G401 (cell line): ENCODE measurements at places on chromosomes 6 and 20. TPM values are rescaled to one million over a fixed set of nuclear protein-coding genes. Genes with fewer than 3 reads are reported as not detected.

DNA sequence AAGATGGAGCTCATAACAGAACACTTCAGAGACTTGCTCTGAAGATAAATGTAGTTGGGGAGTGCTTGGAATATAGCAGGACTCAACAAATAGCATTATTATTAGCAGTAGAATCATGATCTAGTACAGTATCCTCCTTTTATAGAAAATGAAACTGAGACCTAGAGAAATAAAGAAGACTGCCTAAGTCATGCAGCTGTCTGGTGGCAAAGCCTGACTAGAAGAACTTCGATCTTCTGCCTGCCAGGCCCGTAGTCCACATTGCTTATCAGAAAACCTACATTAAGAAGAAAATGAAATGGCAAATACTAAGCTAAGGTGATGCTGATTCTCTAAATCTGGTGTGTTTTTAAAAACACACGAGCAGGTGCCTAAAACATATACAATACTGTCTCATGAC, 46.4 kb upstream of the DST start:
- no peak for DNase-seq

- DNase-seq: no peak
These were observed 97.3 kb upstream of the STXBP5 start for GRCh38 chr6:147106759-147107401.

- no peak for DNase-seq
These were observed 49.9 kb upstream of the COL21A1 start for GRCh38 chr6:56297022-56297989.

GRCh38 chr20:24453869-24454268, 15.6 kb upstream of the SYNDIG1 start:
- DNase-seq: no peak

Gene OPN5
- total RNA-seq: not detected in 2 replicates

Gene ARFGEF3
- total RNA-seq: not detected in 2 replicates
